ENCODE measurements at places on chromosomes 4 and X. TPM values are rescaled to one million over a fixed set of nuclear protein-coding genes. Genes with fewer than 3 reads are reported as not detected.

DNA sequence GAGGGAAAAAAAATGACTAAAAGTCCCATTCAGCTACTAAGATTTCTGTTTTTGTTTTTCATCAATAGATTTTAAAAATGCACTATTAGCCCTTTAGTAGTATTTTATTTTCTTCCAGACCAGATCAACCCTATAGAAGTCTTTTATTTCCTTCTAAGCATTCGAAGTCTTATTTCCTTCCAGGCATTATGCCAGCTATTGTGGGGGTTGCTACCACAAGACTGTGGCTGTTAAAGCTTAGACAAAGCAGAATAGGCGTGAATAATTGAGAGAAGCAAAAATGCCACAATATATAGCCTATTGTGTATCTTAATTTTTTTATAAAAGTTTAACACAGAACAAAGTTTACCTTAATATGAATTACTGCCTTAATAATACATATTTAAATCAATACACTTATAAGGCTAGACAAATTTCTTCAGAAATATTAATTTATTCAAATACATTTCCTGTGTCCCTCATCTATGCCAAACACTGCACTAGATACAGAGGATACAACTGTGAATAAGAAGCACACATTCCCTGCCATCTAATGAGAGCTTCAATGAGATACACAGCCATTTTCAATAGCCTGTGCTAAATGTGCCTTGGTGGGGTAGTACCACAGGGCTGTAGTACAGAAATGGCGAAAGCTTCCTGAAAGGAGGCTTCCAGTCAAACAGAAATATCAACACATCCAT is 33.1 kb downstream of the SLC10A7 start:
- DNase-seq, result no peak

- DNase-seq, result no peak
Observed at GRCh38 chr4:184196730-184197385, 20.8 kb downstream of the ENPP6 start.

DNA sequence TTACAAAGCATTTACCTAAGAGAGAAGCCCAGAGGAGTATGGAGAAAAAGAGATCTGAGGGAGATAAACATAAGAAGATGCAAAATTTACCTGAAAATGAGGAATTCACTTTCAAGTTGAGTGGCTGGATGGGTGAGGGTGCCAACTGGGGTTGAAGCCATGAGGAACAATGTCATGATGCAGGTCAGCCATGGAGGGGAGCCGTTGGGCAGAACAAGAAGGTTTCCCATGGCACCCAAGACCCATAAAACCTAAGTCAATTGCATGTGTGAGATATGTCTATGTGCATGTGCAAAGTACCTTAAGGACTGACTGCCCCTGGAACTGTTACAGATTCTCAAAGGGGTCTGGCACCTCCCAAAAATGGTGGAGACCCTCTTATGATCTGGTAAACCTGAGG is 46.6 kb upstream of the PRRG1 start:
- no peak for DNase-seq

GRCh38 chr4:8262637-8263322 is 6.8 kb upstream of the HTRA3 start:
- no peak for DNase-seq

- DNase-seq, result no peak
Observed at GRCh38 chr4:119810001-119810400, 181.4 kb upstream of the PDE5A start.

- no peak for DNase-seq
Observed at GRCh38 chrX:109283870-109284269, 198.0 kb downstream of the GUCY2F start.

DNA sequence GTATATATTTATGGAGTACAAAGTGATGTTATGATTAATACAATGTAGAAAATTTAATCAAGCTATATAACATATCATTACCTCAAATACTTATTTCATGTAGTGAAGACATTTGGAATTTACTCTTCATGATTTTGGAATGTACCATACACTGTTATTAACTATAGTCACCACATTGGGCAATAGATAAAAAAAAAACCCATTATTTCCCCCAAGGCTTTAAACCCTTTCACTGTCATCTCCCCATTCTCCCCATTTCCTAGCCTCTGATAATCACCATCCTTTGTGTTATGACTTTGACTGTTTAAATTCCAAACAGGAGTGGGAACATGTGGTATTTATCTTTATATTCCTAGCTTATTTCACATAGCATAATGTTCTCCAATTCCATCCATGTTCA is 2189.1 kb upstream of the AGA start:
- no peak for DNase-seq

DNA sequence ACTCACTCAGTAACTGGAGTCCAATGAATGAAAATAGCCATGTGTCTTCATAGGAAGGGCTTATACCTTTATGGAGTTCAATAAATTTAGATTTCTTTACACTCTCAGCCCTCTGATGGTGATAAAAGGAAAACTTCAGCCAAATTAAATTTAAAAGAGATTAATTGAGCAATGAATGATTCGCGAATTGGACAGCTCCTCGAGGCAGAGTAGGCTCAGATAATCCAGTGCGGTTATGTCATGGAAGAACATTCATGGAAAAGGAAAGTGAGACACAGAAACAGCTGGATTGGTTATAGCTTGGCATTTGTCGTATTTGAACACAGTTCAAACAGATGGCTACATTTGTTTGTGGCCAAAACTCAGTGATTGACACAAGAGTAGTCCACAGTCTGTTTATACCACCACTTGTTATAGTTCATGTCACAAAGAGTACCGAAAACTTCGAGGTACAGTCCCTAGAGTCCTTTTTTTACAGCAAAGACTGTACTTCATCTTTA is 54.6 kb upstream of the TACR3 start:
- DNase-seq, result no peak

DNA sequence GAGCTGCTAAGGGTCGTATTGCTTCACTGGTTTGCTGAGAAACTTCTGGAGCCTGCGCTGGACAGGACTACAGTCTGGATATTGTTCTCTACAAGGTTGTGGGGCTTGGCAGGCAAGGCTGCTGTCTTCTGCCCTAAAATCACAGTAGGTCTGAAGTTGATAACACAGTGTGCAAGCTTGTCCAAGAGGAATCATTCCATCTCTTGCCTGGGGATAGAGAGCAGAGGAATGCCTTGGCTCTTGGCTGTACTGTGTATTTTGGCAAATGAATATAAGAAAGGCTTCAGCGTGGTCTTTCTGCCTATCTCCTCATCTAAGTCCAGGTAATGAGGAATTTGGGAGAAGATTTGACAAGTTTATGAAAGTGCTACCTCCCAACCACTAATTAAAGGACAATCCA is 9.4 kb upstream of the RASL11B start:
- DNase-seq, result no peak

GRCh38 chr4:101989551-101989950 is 199.0 kb downstream of the BANK1 start:
- no peak for DNase-seq

SPANXA1 gene
- 0.09 TPM for total RNA-seq

TMEM271 gene
- total RNA-seq, result 0.05 TPM
